ENCODE measurements at places on chromosomes 12 and 14. TPM values are rescaled to one million over a fixed set of nuclear protein-coding genes. Genes with fewer than 3 reads are reported as not detected.

The TUBA1A gene
- 213 TPM for total RNA-seq

The PGF gene
- total RNA-seq: 1.6 TPM

The POTEM gene
- total RNA-seq: not detected

The KRT4 gene
- not detected for total RNA-seq

The CLEC4C gene
- not detected for total RNA-seq

The GAS2L3 gene
- 13.7 TPM for total RNA-seq

The CCDC38 gene
- total RNA-seq: not detected

The MARCHF9 gene
- total RNA-seq: 10.5 TPM

The TTC9 gene
- total RNA-seq: 0.65 TPM

The PRKAG1 gene
- 57.7 TPM for total RNA-seq

The CEBPE gene
- not detected for total RNA-seq

The STRAP gene
- total RNA-seq: 73.8 TPM

The RNASE7 gene
- total RNA-seq: not detected

The LRRC9 gene
- 0.17 TPM for total RNA-seq

The RERG gene
- 42.4 TPM for total RNA-seq

The CNTN1 gene
- 0.98 TPM for total RNA-seq

The BDKRB1 gene
- total RNA-seq: not detected

Data from subcutaneous adipose tissue (tissue), 4 donors.